ENCODE measurements at places on chromosomes 6 and 20. TPM values are rescaled to one million over a fixed set of nuclear protein-coding genes. Genes with fewer than 3 reads are reported as not detected.

PPDPF gene
- total RNA-seq = 193 TPM

DNA sequence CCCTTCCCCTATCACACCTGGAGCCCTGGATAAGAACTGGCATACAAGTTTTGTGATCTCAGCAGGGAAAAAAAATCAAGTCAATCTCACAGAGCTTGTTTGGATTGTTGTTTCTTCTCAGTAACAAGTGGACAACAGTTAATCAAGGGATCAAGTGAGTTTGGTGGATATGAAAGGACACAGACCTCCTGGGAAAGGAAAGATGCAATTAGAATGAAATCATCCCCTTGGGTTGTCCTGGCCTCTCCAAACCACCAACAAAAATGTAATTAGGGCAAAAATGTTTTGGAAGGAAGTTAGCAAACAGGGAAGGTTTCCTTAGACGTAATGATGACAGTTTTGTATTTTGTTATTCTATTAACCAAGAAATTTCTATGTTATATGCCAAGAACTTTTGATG is 99.1 kb upstream of the PRDM1 start:
- DNase-seq = no peak

GRCh38 chr20:7333841-7334240 is 566.4 kb downstream of the BMP2 start:
- DNase-seq = no peak

SLC52A3 gene
- total RNA-seq = not detected

DNA sequence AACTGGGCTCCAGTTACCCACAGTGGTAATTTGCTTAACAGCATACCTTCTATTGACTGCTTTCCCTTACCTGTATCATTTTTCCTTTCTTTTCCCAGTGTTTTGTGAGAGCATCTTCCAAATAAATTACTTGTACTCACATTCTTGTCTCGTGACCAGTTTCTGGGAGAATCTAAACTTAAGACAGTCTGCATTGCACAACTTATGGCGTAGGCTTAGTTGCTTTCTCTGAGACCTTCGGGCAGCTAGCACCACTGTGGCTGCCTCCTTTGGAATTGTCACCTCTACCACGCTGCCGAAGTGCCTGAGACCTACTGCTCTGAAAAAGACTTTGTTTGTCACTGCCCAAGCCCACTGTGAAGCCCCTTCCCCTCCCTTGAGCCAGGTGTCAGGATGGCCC is 188.1 kb upstream of the BMP2 start:
- DNase-seq = no peak

GRCh38 chr6:96234444-96234843 is 218.7 kb downstream of the FUT9 start:
- DNase-seq = no peak

- DNase-seq = no peak
Measured at GRCh38 chr20:63941282-63942081, 14.7 kb downstream of the UCKL1 start.

DNA sequence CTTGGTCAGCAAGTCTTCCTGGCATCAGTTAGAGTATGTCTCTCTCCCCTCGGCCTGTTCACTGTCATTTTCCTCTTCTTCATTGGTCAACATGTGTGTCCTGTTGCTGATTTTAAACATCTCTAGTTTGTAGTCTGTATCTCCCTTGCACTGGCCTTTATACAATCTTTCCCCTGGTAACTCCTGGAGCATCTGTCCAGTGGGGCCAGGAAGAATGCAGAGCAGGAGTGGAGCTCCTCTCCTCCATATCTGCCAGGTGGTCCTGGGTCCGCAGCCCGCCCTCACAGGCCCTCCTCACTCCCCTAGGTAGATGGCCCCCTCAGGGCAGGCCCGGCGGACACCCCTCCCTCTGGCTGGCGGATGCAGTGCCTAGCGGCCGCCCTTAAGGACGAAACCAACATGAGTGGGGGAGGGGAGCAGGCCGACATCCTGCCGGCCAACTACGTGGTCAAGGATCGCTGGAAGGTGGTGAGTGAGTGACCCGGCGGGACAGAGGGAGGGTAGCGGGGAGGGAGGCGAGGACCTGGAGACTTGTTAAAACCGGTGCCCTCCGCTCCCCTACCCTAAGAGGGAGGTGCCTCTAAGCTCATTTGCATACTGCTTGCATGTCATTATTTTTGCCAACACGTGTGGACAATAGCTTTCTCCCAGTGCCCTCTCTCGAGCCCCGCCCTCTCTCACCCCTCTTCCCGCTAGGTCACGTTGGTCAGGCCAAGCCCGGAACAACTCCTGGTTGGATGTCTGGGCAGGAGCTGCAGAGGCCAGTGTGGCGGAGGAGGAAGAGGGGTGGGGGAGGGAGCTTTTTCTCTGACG is 3.2 kb downstream of the TTBK1 start:
- DNase-seq = peak; percentile 69

GRCh38 chr6:146103416-146104072 is 74.7 kb downstream of the GRM1 start:
- DNase-seq = no peak

GRCh38 chr20:23132930-23133559 is 46.9 kb upstream of the CD93 start:
- no peak for DNase-seq

TNFRSF6B gene
- total RNA-seq = not detected

DNA sequence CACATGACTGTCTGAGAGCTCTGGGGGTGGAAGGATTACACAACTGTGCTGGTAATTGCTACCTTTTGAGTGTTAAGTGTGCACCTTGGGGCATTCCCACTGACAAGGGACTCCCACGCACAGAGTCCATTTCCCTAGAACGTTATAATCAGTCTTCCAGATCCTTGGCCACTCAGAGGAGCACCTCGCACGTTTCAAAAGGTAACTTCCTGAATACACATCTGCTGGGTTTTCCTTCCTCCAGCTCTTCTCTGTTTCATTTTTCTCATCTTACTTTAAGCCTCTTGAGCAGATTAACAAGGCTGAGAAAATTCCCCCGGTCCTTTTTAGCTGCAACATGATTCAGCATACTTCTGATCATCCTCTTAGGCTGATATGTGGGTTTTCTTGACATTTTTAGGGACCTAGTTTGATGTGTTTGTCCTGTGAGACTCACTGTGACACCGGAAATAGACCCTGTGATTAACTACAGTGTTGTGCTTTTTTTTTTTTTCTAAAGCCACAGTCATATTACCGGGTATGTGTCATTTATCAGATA is 98.4 kb upstream of the DUSP22 start:
- DNase-seq = no peak

DNA sequence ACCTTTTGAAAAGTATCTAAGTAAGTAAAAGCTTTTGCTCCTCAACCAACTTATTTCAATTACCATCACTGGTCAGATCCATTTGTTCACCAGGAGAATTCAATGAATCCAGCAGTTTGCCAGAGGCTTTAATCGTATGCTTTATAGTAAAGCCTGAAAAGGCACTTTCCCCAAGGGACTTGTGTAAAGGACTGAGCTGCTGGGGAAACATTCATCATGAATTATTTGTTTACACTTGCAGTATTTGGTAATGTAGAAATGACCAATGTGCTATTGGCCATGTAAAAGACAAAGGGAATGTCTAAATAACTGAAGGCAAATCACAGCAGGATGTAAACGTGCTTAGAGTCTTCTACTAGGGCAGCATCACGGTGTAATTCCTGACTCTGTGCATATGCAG is 471.4 kb downstream of the ADGRB3 start:
- DNase-seq = no peak

- no peak for DNase-seq
Measured at GRCh38 chr6:30748851-30749540, 4.6 kb upstream of the IER3 start.
